Left renal cortex interstitium (tissue), 4 donors: ENCODE measurements at places on chromosomes 2 and 18. TPM values are rescaled to one million over a fixed set of nuclear protein-coding genes. Genes with fewer than 3 reads are reported as not detected.

SLC8A1 gene
- 67.1 TPM for polyA plus RNA-seq

ABCB11 gene
- 0.07 TPM for polyA plus RNA-seq

UGT1A4 gene
- polyA plus RNA-seq = not detected

HOXD10 gene
- polyA plus RNA-seq = 159 TPM
